ENCODE measurements at places on chromosomes 7 and 10.
A peak's percentile ranks its signal among the peaks of the same experiment; 100 is the strongest.

- no peak for DNase-seq
Measured at GRCh38 chr10:125479059-125479458, 203.9 kb downstream of the TEX36 start.

DNA sequence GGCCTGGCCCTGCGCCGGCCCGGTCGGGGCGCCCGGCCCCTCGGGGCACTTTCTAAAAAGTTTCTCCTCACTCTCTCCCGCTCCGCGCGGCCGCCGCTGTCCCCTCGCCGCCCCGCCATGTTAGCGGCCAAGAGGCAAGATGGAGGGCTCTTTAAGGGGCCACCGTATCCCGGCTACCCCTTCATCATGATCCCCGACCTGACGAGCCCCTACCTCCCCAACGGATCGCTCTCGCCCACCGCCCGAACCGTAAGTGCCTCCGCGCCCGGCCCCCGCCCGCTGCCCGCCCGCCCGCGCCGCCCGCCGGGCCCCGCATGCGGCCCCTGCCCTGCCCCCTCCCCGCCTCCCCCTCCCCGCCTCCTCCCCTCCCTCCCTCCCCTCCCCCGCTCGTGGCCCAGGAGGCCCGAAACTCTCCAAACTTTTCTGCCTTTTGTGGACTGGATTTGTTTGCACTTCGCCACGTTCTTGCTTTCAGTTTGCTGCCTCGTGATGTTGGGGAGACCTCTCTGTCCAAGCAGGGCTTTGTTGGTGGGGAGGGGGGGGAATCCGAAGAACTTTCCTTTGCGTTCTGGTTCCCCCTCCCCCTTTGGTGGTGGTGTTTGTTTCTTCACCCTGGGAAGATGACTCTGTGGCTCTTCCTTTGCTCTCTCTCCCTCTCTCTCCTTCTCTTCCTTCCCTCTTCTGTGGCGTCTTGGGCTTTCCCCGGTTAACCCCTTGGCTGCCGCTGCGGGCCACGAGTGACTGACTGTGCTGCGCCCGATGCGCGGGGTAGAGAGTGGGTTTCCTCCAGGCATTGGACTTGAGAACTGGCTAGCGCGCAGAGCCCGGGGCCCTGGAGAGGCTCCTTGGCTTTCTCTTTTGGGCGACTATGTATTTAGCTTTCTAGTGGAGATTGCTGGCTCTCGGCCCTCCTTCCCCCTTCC is 1.6 kb downstream of the TCF7L2 start:
- no peak for DNase-seq

DNA sequence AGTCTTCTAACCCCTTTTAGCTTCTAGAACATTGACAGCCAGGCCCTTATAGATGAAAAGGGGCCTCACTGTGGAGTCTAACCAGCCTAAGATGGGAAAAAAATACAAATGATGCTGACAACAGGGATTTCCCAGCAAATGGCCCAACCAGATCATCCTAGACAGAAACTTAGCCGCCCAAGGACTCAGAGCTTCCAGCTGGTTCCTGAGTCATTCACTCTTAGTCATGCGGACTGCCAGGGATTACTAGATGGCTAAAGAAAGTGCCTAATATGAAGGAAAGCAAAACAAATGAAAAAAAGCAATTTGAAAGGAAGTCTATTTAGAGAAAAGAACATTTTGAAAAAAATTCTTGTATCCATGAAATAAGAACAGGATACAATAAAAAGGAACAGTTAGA is 23.7 kb downstream of the TSPAN14 start:
- DNase-seq: no peak

DNA sequence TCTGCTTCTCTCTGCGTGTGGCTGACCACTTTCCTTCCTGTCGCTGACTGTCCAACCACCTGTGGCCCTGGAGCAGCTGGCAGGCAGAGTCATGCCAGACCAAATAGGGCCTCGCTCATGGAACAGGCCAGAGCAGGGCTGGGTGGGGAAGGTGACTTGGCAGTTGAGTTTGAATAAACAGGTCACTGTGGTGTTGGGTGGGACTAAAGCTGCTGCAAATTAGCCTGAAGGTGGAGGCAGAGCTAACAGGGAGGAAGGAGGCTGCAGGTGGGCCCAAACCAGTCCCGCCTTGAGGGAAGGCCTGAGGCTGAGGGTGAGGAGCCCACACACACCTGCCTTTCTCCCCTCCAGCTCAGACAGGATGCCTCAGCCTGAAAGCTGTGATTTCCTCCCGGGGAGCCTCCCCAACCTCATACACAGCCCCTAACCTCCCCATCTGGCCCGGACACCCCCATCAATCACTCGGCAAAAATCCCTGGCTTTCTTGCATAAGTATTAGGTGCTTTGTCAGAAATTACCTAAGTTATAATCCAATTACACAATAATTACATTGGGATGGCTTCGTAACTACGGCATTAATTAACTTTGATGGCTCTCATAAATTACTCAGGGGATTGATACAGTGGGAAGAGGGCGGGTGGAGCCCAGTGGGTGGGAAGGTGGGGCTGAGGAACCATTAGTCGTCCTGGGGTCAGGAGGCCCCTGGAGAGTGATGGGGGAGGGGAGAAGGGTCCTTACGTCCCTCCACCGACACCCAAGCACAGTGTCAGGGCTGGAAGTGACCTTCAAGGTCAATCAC is 97.7 kb upstream of the PCBD1 start:
- no peak for DNase-seq

DNA sequence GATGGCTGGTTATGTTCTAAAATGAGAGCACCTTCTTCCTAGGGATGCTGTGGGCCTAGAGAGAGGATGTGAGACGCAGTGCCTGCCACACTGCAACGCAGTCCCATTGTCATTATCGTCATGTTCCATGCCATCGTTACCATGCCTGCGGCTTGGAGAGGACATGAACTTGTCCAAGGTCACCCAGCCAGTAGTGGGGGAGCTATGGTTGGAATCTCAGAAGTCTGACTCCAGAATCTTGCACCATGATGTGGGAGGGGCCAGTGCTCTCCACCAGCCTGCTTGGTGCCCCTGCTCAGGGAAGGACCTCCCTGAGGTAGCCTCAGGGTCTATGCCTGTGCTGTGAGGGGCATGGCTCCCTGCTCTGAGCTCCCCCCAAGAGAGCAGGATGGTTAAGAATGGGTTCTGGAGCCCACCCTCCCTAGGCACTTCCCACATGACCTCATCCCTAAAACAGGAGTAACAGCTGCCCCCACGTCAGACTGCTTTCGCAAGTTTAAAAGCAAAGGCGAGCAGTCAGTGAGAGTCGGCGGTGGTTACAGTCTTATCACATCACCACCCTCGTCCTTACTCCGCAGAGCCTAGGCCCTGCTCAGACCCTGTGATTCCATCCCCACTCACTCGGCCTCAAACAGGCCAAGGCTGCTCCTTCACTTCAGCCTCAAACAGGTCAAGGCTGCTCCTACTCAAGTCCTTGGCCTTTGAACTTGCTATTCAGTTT is 50.4 kb downstream of the HABP2 start:
- DNase-seq: no peak

GRCh38 chr10:95425592-95426465 is 135.0 kb upstream of the PDLIM1 start:
- DNase-seq: no peak

DNA sequence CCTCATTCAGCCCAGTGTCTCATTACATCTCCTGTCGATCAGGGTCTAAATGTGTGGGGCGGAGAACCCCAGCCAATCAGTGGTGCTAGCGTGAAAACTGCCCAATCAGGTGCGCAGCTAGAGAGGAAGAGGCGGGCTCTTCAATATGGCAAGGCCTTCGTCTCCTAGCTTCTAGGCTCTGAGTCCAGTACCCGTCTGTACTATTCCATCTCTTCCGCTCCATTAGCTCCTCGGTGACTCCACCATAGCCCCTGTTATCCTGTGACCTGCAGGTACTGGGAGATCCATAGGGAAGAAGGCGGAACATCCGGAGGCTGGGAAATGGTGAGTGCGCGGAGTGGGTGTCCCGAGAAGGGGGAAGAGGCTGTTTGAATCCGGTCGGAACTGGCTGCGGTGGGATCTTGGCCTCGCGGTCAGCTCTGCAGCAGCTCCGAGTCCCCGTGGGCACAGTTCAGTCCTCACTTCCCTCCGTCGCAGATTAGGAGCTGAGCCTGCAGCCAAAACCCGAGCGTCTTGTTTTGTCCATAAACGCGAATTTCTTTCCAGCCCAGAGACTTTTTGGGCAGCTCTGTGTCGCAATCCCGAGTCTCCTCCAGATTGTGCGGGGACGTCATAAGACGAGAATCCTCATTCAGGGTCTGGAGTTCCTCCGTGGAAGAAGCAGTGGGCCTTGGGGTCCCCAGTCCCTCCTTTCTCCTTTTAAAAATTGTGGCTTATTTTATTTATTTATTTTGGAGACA is at the start of gene ZNF727:
Gene ZNF727, plus strand, starts transcription at position 134 of the 740 bp plus-strand sequence. Its CDS starts 188 bp downstream, at position 322.
- DNase-seq: no peak

- peak; percentile 85 for DNase-seq
Measured at GRCh38 chr7:94657771-94658693, 2.1 kb upstream of the SGCE start.

GRCh38 chr7:80640846-80641245 is 2.4 kb downstream of the CD36 start:
- no peak for DNase-seq

DNA sequence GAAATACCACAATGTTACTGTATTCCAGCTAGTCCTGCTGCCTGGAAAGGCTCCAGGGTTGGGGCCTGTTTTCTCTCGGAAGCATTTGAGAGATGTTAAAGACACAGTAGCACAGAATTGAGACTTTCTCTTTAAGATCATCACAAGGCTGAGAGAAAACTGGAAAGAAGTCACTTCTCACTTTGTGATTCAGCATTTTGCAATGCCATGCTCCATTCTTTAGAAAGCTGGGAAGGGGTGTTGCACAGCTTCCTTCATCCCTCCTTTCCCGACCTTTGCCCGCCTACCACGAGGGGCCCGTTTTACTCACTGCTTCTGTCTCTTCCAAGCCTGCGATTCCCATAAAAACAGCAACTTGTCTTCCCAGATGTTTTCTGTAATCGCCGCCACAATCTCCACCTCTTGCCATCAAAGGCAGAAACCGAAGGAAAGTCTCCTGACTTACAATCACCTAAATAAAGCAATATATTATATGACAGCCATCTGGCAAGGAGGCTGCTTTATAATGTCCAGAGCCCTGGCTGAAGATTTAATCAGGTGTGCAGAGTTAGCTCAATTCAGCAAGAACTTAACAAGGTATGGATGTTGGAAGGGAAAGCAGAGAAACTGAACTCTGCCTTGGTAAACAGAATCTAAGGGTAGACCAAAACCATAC is 18.9 kb downstream of the NOD1 start:
- no peak for DNase-seq

- no peak for DNase-seq
Measured at GRCh38 chr10:112969542-112969941, 19.5 kb downstream of the TCF7L2 start.

DNA sequence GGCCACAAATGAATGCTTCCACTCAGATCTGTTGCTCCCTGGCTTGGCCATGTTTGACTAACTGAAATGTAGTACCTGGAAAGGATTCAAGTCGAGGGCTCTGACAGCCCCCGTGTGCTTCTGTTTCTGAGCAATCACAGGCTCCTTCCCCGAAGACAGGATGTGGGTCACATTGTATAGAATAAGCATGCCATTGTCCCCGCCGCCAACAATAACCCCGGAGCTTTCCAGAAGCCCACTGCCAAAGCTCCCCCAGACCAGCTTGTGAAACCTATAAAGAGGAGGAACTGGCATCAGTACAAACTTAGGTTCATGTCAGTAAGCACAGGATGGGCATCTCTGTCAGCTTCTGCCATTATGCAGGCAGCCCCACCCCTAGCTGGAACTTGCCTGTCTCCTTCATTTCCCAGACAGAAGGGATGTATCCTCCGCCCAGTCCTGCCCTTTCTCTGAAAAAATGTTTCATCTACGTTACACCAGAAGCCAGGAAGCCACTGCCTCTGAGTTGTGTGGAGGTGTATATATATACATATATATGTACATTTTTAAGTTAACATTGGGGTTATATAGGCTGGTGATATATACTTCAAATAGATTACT is 10.3 kb downstream of the SEC31B start:
- peak; percentile 26 for DNase-seq

DNA sequence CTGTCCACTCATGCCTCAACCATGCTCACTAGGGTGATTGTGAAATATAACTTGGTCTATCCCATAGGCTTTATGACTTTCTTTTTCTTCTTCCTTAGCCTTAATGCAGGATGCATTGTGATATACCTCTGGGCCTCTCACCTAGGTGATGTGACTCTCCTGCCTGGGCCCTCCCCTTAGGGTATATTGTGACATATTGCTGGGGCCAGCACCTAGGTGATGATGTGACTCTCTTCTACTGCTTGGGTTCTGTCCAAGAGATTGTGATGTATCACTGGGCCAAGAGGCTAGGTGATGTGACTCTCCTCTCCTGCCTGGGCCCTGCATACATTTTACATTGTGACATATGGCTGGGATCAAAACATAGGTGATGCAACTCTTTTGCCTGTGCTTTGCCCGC is 14.7 kb upstream of the ZNF107 start:
- no peak for DNase-seq

DNA sequence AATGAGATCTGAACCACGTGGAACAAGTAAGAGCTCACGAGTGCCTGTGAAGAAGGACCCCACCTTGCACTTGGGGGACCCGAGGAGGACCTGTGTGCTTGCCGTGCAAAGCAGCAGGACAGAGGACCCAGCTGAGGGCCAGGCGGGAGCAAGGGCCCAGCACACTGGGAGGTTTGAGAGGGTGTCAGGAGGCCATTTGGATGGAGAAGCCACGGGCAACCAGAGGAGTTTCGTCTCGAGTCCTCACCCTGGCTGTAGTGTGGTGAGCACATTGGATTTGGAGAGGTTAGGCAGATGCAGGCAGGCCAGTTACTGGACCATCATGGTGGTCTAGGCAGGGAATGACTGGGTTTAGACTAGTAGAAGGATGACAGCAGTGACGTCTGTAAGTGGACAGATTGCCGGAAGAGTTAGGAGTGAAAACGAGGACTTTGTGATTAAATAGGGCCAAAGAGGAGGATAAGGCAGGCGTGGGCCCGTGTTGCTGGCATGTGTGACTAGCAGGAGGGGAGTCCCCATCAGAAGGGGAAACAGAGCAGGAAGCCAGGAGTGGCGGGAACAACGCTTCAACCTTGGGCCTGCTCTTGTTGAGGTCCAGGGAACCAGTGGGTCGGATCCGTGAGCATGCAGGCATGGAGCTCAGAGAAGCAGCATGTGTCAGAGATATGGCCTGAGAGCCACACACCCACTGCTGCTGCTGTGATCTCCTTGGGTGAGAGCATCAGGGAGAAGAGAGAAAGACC is 208.2 kb downstream of the MGMT start:
- no peak for DNase-seq

GRCh38 chr10:329361-330099 is 194.3 kb downstream of the ZMYND11 start:
- DNase-seq: no peak

DNA sequence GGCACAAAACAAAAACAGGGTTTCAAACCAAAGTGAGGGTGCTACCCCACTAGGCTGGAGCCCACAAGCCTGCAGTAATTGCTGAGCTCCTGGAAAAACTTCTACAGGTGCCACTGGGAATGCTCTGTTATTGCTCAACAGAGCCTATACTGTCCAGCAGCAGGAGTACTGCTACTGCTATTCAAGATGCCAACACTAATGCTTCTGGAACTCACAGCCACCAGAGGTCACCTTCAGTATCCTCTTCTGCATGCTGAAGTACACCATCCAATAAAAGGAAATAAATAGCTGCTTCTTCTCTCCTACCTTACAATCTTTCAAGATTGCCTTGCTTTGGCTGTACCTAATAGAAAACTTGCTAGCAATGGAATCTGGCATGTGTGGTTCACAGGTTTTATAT is 222.0 kb downstream of the LRRN3 start:
- DNase-seq: no peak

- no peak for DNase-seq
Measured at GRCh38 chr7:2399848-2400587, 3.4 kb upstream of the CHST12 start.

GRCh38 chr7:2873686-2874551 is 29.8 kb upstream of the GNA12 start:
- DNase-seq: no peak

- DNase-seq: no peak
Measured at GRCh38 chr10:121338206-121338980, 259.9 kb downstream of the FGFR2 start.
